ENCODE measurements at places on chromosomes 4 and X.

- no peak overlapping the region for H3K27ac ChIP-seq
- peaks cover 14% of the 10 kb centered on the region for H3K36me3 ChIP-seq
- no peak overlapping the region for H3K4me3 ChIP-seq
- no peak for DNase-seq
These were observed 579.7 kb downstream of the SPRY1 start for GRCh38 chr4:123976285-123976684.

GRCh38 chr4:139243448-139244365 lies 36.3 kb downstream of the MGARP start:
- H3K36me3 ChIP-seq = peaks cover 13% of the 10 kb centered on the region
- peaks cover 3% of the 10 kb centered on the region for H3K27me3 ChIP-seq
- H3K4me1 ChIP-seq = peaks cover 78% of the 10 kb centered on the region
- peak overlapping the region; percentile 89 for H3K27ac ChIP-seq
- H3K4me3 ChIP-seq = no peak overlapping the region
- peak; percentile 100 for DNase-seq

- no peak overlapping the region for H3K27ac ChIP-seq
- H3K4me3 ChIP-seq = no peak overlapping the region
- no peak for DNase-seq
- peaks cover 6% of the 10 kb centered on the region for H3K36me3 ChIP-seq
These were observed 351.1 kb downstream of the GRXCR1 start for GRCh38 chr4:43243433-43244116.

- H3K27me3 ChIP-seq = peaks cover 4% of the 10 kb centered on the region
- H3K36me3 ChIP-seq = peaks cover 56% of the 10 kb centered on the region
- H3K27ac ChIP-seq = peak overlapping the region; percentile 63
- peaks cover 35% of the 10 kb centered on the region for H3K4me1 ChIP-seq
These were observed 114.6 kb upstream of the CBR4 start for GRCh38 chr4:169124661-169125060.

DNA sequence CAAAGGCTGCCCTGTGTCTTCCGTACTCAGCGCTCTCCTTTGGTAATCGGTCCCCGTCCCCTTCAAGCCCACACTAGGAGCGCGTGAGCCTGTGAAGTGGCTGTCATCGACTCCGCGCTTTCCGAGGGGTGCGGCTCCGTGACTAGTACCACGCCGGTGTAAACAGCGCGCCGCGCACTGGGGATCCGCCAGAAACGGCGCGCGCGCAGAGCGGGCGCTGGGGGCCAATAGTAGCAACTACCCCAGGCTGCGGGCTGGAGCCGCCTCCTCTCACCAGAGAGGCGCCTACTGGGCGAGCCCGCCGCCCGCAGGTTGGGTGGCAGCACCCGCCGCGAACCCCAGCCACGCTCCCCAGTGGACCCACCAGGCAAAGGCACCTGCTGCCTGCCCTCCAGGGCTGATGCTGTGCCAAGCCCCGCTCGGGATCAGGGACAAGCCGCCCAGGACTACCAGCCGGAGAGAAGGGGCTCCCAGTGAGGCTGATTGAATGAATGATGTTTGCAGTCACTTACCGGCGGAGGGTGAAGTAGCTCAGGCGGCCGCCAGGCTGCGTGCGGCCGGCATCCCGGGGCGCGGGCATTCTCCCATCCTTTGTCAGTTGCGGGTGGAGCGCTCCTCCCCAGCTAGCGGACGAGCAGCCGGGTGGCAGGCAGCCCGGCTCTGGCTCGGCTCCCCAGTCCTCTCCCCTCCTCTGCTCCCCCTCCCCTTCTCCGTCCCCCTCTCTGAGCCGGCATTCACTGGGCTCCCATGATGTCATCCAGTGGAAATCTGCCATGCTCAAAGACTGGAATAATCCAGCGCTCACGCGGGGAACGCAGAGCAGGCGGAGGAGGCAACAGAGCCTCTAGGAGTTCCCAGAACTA lies 370.3 kb upstream of the SMIM31 start:
- no peaks in the 10 kb centered on the region for H3K4me1 ChIP-seq
- no peaks in the 10 kb centered on the region for H3K27me3 ChIP-seq
- no peak overlapping the region for H3K27ac ChIP-seq
- no peak overlapping the region for H3K4me3 ChIP-seq
- H3K36me3 ChIP-seq = no peaks in the 10 kb centered on the region
- DNase-seq = no peak

DNA sequence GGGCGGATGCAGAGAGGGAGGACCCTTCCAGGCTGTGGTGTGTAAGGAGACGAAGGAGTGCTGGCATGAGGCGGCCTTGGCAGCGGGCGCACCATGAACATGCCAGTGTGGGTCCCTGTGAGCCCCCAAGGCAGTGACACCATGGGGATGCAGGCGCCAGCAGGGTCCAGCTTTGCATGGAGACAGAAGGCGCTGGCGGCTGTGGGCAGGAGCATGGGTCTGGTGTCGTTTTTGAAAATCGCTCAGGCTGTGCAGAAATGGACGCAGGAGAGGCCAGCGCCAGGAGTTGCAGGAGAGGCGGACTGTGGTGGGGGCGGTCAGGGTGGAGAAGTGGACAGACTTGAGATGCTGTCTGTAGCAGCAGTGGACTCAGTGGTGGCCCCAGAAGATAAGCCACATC lies 56.1 kb downstream of the PCGF3 start:
- peaks cover 75% of the 10 kb centered on the region for H3K36me3 ChIP-seq
- H3K4me1 ChIP-seq = peaks cover 7% of the 10 kb centered on the region
- H3K4me3 ChIP-seq = no peak overlapping the region

- no peak for DNase-seq
- no peak overlapping the region for H3K27ac ChIP-seq
- no peaks in the 10 kb centered on the region for H3K4me1 ChIP-seq
- peaks cover 3% of the 10 kb centered on the region for H3K27me3 ChIP-seq
- H3K4me3 ChIP-seq = no peak overlapping the region
- H3K36me3 ChIP-seq = no peaks in the 10 kb centered on the region
These were observed 25.3 kb upstream of the KCNIP4 start for GRCh38 chr4:21973850-21974249.

DNA sequence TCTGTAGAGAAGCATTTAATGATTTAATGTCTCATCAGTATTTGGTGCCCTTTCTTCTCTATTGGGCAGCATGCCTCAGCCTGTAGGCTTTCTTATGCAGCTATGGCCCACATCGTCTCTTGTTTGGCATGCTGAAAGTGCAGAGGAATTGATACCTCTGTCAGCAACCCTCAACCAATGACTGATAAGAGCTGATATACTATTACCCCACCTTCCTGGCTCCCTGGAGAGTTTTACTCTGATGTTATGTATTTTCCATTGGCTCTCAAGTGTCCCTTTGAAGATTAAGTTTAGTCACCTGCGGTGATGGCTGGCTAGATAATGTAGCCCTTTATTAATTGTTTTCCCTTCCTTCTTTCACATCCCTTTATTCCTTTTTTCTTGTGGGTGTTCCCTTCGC lies 41.2 kb upstream of the PDHA2 start:
- no peaks in the 10 kb centered on the region for H3K27me3 ChIP-seq
- no peaks in the 10 kb centered on the region for H3K4me1 ChIP-seq
- no peak for DNase-seq
- no peaks in the 10 kb centered on the region for H3K36me3 ChIP-seq
- no peak overlapping the region for H3K27ac ChIP-seq
- H3K4me3 ChIP-seq = no peak overlapping the region

DNA sequence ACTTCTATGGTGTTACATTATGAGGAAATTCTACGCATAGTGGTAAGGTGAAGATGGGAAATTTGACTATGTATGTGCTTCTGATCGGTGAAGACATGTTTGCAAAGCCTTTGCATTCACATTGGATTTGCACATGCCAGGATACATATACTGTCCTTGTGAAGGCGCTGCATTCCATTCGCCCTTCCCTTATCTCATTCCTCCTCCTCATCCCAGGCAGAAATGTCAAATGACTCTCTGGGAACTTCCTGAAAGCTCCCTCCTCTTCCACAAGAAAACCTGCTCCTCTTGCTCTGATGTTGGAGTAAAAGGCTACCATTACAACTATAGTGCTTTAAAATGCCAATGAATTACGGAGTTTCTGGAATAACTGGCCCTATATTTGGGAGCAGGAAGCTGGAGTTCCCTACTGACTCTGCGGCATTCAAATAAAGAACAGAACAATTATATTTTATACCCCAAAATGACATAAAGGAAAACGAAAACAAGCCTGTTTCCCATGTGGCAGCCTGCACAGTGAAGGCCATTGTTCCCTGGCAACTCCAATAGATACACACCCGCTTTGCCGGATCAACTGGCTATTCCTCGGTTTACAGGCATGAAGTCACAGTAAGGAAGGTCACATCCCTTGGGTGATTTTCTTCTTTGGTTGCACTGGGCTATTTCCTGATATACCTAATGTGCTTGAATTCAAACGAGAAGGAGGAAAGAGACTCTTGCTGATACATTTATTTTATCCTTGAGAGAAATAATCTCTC lies 84.5 kb downstream of the AREG start:
- H3K4me1 ChIP-seq = peaks cover 52% of the 10 kb centered on the region
- DNase-seq = no peak
- no peak overlapping the region for H3K4me3 ChIP-seq
- no peaks in the 10 kb centered on the region for H3K27me3 ChIP-seq
- no peak overlapping the region for H3K27ac ChIP-seq

All from HFFc6 (cell line).